ENCODE measurements at places on chromosomes 11 and 22.

- DNase-seq, result no peak
Measured at GRCh38 chr11:35387111-35387982, 32.0 kb downstream of the SLC1A2 start.

DNA sequence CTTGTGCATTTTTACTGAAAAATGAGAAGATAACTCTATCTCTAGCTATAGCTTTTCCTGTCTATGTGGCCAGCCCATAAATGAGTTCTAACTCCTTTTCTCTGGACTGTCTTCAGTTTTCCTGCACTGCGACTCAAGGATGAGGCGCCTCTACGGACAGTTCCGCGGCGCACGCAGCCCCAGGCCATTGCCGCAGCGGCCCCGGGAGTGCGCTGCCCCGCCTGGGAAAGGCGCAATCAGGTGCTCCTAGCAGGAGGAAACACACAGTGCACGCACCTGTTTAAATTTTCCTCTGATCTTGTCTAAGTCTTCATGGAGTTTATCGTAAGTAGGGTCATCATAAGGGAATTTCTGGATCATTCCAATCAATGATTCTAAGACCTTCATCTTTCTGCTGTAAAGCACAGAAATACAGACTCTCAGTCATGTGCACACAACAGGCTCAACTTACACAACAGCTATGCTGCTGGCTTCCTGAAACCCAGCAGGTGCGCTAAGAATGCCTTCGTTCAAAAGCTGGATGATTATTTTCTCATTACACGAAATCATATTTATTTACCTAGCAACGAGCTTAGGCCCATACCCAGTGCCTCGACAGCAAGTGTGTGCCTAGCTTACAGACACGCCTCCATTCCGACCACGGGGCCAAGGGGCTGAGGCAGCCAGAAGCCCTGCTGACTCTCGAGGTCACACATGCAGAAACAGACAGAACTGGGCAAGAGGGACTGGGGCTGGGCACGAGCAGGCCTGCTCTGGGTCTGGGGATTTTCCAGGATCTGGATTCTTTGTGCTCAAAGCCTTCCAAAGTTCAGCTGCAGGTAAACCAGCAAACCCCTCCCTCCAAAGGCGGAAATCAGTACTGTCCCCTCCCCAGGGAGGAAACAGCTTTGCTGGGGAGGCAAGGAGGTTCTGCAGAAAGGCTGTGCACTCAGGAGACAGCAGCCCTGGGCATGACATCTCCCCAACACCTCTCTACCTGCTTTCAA lies 7.2 kb downstream of the LTO1 start:
- DNase-seq, result no peak

DNA sequence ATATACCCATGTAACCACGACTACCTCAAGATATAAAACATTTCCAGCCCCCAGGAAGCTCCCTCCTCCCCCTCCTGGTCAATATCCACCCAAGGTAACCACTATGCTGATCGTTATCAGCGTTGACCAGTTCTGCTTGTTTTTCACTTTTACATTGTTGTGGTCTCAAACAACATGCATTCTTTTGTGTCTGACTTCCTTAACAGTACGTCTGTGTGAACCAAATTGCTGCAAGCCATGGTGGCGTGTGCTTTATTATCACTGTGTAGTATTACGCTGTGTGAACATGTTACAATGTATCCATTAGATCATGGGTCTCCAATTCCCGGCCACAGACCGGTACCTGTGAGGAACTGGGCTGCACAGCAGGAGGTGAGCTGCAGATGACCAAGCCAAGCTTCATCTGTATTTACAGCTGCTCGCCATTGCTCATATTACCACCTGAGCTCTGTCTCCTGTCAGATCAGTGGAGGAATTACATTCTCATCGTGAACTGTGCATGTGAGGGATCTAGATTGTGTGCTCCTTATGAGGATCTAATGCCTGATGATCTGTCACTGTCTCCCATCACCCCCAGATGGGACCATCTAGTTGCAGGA lies 15.5 kb upstream of the GRK3 start:
- no peak for DNase-seq

- no peak for DNase-seq
Measured at GRCh38 chr22:48410536-48410935, 1417.1 kb downstream of the BRD1 start.

DNA sequence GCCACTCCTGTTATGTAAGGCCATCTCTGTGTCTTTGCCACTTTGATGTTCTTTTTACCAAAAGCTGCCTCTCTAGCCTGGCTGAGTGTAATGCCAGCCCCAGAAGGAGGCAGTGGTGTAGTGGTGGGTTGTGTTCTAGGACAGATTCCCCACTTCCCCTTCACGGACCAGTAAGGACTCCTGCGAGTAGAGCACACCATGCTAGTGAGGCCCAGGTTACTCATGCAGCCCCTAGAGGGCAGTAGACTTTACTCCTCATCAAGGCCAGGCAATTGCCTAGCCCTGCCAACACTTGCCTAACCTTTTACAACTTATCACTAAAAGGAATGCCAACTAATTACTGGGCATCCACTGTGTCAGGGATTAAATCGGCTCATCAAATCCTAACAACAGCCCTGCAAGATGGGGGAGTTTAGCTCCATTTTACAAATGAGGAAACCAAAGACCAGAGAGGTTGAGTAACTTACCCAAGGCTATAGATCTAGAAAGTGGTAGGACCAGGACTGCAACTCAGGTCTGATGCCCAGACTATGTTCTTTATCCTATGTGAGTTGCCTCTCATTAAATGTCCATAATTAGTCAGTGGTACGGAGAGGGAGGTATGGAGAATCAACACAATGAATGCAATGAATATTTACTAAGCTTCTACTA lies 75.3 kb downstream of the APIP start:
- no peak for DNase-seq

DNA sequence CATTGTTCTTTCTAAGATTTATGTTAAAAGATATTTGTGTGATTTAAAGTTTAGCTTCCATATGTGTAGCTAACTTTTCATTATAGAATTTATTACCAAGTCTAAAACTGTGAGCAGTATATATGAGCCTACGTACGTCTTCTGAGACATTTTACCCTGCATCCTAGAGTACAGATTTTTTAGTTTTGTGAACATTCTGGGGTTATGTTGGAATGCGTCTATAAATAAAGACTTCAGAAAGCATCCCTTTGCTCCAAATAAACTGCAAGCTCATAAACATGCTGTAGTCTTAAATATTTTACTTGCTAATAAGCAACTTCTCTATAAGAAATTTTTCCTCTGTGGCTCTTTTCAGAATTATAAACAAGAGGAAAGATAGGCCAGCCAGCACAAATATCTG lies 236.5 kb downstream of the DDX10 start:
- DNase-seq, result no peak

DNA sequence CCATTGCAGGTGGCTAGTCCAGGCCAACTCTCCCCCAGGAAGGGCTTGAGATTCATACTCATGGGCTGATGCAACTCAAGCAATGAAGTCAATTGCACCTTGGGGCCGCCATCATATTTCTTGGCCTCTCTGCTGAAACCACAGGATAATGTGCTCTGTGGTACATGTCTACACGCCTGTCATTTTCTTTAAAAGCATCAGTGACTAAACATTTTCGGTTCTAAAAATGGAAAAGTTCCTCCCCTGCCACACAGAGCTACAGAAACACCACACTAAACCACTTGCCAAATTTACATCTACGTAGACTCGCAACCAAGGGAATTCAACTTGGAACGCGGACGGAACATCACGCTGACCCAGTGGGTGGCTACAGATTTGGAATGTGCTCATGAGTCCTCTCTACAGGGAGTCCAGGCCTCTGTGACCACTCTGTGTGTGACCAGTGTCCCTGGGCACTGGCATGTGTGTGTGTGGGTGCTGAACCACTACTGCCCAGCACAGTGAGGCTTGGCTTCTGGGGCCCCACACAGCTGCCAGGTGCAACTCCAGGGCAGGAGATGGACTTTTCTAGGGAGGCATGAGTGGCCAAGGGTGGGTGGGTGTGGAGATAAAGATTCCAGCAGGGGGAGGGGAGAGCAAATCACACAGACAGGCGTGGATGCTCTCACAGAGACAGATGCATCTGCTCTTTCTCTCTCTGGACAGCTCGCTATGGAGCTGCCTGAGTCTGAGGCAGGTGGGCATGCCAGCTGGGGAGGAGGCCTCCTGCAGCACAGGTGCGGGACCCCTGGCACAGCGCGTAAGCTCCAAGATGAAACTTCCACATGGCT lies 261.9 kb downstream of the CTTN start:
- no peak for DNase-seq

DNA sequence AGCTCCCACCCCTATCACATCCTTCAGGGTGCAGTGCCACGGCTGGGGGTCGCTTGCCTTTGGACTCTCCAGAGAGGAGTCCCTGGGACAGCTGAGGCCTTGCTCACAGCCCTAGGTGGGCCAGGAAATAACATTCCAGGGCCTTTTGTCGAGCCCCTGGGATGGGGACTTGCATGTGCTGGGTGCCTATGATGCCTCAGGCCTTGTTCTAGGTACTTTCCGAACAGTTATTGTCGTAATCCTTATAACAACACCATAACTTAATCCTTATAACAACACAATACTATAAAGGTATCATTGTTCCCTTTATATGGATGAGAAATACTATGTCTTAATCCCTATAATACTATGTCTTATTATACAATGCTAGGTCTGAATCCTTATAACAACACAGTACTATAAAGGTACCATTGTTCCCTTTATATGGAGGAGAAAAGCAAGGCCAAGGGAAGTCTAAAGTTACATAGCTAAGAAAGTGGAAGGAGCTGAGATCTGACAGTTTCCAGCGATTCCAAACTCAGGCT lies 236.5 kb downstream of the ST3GAL4 start:
- no peak for DNase-seq

DNA sequence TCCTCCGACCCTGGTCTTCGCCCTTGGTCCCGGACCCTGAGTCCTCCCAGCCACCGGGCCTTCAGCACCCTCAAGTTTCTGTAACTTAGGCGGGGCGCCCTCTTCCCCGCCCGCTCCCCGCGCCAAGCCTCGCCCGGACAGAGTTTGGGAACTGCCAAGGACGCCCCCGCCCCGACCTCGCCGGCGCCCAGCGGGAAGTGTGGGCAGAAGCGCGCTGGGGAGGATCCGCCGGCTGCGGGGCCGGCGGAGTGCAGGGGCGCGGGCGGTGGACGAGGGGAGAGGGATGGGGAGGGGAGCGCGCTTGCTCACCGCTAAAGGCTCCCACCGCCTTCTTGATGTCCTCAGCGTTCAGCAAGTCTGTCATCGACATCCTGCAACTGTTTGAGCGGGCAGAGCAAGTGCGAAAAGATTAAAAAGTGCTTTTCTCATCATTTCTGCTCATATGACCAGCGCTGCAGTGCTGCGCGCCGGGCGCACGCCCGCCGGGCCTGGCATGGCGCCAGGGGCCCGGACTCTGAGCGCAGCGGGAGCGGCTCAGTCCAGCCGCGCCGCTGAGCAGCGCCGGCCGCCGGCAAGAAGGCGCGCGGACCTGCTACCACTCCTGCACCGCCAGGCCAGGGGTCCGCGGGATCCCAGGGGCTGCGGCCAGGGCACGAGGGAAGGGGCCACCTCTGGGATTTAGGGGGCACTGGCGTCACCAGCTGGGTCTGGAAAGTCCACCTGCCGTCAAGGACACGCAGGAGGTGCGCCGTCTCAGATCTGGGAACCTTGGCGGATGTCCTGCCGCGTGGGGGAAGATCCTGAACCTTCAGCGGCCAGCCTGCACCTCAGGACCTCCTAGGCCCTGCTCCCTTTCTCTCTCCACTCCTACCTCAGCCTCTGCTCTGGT lies at the start of gene PVALB:
TSS of gene PVALB (minus strand) at position 400 of the 889 bp plus-strand sequence. CDS start at position 370, 30 bp downstream.
- DNase-seq, result no peak

DNA sequence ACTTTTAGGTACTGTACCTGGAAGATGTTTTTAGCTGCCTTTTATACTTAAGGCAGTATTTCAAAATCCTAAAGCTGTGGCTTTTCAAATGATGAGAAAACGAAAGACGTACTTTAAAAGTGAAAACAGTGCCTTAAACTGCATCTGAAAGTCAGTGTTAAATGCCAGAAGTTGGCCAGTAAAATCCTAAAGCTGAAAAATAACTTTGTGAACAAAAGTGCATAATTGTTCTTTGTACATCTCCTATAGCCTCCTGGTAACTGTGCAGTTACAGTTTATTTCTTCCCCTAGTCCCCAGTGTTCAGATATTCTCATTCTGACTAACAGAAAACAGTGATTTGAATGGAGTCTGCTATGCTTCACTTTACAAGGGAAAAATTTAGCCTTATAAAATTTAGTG lies 6.8 kb downstream of the EED start:
- DNase-seq, result no peak

DNA sequence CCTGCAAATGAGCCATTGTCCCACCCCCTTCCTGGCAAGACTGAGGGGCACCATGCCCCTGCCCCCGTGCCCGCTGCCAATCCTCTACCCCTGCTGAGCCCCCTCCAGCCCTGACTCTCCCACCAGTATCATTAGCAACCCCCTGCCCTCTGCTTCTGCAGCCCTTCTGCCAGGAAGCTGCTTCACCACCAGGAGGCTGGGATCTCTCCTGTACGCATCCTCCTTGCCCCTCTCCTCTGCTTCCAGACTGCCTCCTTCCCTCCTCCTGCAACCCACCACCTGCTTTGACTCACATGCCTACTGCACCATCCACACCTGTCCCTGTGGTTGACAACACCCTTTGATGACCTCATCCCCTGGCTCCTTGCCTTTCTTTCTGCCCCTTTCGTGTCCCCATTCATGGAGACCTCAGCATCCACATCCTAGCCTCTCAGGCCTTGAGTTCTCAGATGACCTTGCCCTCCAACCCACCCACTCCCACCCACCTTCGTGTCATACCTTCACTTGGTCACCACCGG lies 13.4 kb upstream of the PNPLA3 start:
- DNase-seq, result no peak

GRCh38 chr22:42425989-42426355 lies 6.2 kb downstream of the NFAM1 start:
- DNase-seq, result no peak

- no peak for DNase-seq
Measured at GRCh38 chr11:120564573-120565311, 53.2 kb downstream of the GRIK4 start.

DNA sequence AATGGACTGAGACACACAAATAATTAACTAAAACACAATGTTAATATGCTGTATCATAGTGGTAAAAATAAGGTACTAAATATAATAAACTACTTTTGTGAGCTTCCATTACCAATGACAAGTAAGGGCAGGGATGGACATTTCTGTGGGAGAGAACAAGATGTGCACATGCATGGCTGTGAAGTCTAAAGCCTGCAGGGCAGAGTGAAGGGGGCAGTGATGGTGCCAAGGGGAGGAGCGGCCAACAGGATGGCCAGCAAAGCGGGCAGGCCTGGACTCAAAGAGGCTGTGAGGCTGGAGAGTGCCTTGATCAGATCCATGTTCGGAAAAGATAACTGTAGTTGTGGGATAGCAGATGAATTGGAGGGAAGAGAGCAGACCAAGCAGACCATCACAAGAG lies 12.5 kb downstream of the DESI1 start:
- no peak for DNase-seq

GRCh38 chr11:14418801-14419417 lies 59.9 kb upstream of the RRAS2 start:
- no peak for DNase-seq

GRCh38 chr11:43687120-43687791 lies 6.7 kb downstream of the HSD17B12 start:
- no peak for DNase-seq

All from stimulated activated CD8-positive, alpha-beta memory T cell treated with anti-CD3 and anti-CD28 coated beads, Interleukin-12 subunit alpha, Interleukin-12 subunit beta, amount 100 ng/mL, for 1 hour (primary cell).